ENCODE measurements at places on chromosomes 1 and 21.

- DNase-seq, result no peak
Observed at GRCh38 chr21:24123785-24124184, 1483.5 kb downstream of the MRPL39 start.

DNA sequence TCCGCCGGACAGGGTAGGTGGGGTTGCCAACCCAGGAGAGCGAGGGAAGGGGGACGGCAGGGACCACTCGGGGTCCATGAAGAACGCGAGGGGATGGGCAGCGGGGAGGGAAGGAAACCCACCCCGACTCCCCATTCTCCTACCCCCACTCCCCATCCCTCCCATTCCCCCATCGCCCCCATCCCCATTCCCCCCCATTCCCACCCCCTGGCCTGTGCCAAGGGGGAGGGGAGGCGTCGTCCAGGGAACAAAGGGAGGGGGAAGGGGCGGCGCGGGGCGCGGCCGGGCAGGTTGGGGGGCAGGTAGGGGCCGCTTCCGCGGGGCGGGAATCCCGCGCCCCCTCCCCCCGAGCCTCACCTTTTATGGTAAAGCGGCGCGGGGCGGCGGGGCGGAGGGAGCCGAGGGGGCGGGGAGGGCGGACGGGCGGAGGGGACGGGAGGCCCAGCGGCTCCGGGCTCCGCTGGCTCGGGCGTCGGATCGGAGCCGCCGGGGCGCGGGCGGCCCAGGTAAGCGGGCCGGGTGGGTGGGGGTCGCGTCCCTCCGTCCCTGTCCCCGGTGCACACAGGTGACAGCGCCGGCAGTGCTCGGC is at the start of gene FBLIM1:
FBLIM1 (plus strand) TSS at position 453 of the 589 bp plus-strand sequence. CDS start 6,189 bp downstream, outside the sequence.
- DNase-seq, result no peak

- DNase-seq, result no peak
Observed at GRCh38 chr1:27153549-27153886, 1.4 kb downstream of the SLC9A1 start.

DNA sequence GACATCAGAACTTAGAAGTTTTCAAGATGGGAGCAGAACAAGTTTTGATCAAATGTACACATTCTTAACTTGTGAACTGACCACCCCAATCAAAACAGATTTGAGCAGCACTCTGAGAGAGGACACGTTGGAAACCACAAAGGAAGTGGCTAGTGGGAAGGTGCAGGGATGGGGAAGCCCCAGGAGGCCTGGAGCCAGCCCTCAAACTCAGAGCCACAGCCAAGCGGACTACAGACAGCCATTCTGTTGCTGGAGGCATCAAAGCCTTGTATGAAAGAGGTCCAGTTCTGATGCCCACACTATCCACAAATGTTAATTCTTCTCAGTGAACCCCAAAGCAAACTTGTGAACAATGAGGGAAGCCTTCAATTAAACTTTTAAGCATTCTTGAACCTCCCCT is 143.6 kb upstream of the RAB4A start:
- no peak for DNase-seq

GRCh38 chr21:45132841-45133573 is 58.6 kb downstream of the ADARB1 start:
- no peak for DNase-seq

- DNase-seq, result no peak
Observed at GRCh38 chr1:30264672-30265025, 458.7 kb downstream of the MATN1 start.

DNA sequence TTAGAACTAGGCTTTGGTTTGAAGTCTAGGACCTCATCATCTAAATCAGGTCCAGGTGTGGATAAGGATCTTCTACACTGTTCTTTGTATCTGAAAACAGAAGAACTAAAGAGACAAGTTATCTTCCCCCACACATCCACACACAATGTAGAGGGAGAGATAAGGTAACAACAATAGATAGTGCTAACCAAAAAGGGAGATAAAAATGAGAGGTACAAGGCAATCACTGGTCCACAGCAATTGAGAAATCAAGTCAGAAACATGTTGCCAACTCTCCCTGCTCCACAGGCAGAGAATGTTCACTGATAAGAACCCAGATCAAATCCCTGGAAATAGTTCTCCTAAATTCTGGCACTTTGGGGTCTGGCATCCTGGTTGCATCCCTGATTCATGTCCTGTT is 75.8 kb upstream of the LHX8 start:
- no peak for DNase-seq

DNA sequence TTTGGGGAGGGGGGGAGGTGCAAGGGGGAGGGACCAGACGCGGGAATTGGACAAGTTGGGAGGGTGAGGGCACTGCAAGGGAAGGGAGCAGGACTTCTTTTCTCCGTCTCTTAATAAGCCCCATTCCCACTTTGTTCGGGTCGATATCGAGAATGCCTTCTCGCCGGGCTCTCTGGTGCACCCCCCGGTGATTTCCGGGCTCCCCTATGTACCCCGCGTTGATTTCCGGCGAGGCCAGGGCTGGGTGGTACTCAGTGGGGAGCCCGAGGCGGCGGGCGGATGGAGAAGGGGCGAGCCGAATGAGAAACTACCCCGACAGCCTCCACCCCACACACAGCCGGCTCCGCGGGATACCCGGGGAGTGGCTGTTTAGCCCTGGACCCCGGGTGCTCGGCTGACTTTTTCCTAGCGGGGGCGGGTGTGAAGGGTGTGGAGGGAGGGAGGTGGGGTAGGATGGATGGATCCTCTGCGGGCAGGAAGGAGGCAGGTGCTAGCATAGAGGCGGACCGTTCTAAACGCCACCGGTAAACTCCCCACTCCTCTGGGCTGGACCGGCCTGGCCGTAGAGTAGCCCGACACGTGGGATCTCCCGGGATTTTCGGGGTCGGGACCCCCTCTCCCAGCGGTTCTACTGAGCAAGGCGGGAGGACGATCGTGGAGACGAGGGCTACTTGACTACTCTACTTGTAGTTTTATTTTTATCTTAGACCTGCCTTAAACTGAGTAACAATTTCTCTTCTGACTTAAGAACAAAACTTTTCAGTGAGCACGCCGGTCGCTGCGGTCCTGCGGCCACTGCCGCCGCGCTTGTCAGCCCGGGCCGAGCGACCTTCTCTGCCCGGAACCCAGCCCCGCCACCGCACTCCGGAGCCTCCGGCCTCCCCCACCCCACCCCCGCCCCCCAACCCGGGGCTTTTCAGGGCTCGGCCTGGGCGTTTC is 1.0 kb downstream of the RNF220 start:
- DNase-seq, result no peak

- DNase-seq, result no peak
Observed at GRCh38 chr1:108962681-108963051, 618 bp downstream of the CLCC1 start.

GRCh38 chr21:29832217-29832616 is 107.6 kb downstream of the GRIK1 start:
- no peak for DNase-seq

- no peak for DNase-seq
Observed at GRCh38 chr1:13751458-13751871, 51.5 kb downstream of the PRDM2 start.

GRCh38 chr21:25643486-25643885 is 4.4 kb downstream of the JAM2 start:
- no peak for DNase-seq
